ENCODE measurements at places on chromosomes 4 and X.

- no peak for DNase-seq
Observed at GRCh38 chr4:73715659-73716058, 24.7 kb upstream of the CXCL8 start.

- no peak for DNase-seq
Observed at GRCh38 chrX:7071390-7071789, 76.1 kb upstream of the STS start.

DNA sequence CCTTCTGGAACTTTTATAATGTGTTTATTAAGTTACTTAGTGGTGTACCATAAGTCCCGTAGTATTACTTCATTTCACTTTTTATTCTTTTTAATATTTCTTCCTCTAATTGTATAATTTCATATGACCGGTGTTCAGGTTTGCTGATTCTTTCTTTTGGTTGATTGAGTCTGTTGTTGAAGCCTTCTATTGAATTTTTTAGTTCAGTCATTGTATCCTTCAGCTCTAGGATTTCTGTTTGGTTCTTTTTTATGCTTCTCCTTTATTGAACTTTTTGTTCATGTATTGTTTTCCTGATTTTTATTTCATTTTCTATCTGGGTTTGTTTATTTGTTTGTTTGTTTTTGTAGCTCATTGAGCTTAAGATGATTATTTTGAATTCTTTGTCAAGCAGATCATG lies 8.8 kb downstream of the CEP44 start:
- DNase-seq: no peak

DNA sequence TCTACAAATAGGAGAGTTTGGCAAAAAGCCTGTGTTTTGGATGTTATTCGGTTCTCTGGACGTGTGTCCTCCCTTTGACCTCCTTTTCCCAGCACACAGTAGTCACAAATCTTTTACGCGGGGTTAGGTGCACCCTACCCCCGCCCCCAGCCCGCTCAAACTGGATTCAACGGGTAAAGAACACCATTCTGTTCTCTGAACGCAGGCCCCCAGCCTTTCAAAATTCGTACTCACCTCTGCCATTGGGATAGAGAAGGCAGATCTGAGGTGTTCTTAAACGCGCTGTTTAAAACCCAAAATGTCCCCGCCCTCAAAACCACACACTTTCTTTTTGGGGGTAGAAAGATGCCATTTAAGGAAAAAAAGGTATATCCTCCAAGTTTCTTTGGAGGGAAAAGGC lies 2.7 kb downstream of the LEF1 start:
- DNase-seq: peak; percentile 82

DNA sequence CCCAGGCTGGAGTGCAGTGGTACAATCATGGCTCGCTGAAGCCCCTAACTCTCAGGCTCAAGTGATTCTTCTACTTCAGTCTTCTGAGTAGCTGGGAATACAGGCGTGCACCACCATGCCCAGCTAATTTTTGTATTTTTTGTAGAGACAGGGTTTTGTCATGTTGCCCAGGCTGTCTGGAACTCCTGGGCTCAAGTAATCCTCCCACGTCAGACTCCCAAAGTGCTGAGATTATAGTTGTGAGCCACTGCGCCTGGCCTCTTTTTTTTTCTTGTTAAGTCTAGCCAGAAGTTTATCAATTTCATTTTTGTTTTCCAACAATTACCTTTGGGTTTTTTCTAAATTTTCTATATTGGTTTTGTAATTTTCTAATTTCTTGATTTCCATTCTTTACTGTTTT lies 100.6 kb downstream of the GC start:
- no peak for DNase-seq

- DNase-seq: no peak
Observed at GRCh38 chrX:314781-315595, 3.6 kb downstream of the GTPBP6 start.

DNA sequence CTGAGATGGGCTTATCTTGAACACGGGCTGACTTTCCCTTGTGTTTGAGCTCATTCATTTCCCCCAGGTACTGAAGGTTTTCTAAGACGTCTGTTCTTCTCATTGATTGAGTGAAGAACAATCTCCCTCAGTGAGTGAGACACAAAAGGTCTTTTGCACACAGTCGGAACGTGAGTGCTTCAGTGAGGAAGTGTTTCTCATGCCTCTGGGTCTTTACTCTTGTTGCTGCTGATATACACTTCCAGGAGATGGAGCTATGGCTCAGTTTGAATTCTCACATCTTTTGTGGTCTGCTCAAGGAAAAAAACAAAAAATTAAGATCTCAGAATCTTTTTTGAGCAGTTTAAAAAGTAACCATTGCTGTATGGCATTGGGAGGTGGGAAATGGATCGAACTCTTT lies 981.9 kb upstream of the TENM3 start:
- no peak for DNase-seq

DNA sequence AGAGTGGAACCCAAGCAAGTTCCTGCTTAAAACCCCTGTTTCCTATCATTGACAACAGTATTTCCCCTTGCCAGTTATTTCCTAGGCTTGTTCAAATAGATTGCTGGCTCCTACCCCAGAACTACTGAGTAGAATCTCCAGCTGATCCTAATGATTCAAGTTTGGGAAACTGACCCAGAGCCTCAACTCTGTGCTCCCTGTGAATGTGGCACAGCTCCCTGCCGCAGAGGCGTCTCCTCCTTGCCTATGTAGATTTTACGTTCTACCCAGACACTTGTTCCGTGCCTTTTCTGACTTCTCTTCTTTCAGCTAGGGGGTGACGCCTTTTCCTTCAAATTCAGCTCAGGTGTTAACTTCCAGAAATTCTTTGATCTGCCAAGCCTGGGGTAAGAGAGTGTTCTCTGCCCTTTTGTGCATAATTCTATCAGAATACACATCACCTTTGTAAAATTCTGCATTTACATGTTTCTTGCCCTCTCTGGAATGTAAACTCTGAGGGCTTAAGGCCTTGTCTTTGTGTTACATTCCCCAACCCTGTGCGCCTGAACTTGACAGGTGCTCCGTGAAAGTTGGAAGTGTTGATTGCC lies 4.4 kb downstream of the LSM6 start:
- no peak for DNase-seq

DNA sequence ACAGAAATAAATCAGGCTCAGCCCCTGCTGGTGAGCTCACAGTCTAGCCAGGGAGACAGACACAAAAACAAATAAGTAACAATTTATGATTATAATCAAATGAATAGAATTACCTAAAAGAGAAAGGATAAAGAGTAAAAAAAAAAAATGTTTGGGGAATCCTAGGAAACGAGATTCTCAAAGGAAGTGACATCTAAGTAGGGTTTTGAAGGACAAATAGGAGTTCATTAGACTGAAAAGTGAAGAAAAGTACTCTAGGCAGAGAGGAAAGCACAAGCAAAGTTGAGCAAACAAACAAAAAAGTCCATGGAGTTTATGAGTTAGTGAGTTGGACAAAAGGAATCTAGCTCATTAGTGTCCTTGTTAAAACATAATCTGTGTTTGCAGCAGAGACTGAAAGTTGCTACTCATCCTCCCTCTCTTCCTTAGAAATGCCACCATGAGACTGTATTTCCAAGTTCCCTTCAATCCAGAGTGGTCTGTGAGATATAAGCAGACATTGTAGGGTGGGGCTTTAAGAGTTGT lies 145.6 kb downstream of the SPATA18 start:
- no peak for DNase-seq

- no peak for DNase-seq
Observed at GRCh38 chrX:34749896-34750295, 92.8 kb upstream of the TMEM47 start.

DNA sequence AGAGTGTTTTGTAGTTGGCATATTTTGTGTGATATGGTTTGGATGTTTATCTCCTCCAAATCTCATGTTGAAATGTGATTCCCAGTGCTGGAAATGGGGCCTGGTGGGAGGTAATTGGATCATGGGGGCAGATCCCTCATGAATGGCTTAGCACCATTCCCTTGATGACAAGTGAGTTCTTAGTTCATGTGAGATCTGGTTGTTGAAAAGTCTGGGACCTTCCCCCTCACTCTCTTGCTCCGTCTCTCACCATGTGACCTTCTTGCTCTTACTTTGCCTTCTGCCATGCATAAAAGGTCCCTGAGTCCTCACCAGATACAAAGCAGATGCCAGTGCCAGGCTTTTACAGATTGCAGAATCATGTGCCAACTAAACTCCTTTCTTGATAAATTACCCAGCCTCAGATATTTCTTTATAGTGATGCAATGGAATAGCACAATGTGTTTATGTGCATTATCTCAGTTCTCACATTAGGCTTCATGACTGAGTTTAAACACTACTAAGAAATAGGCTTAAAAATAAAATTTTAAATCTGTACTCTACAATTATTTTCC lies 1348.8 kb downstream of the STIM2 start:
- no peak for DNase-seq

- DNase-seq: no peak
Observed at GRCh38 chr4:100895556-100896197, 377.9 kb upstream of the EMCN start.

DNA sequence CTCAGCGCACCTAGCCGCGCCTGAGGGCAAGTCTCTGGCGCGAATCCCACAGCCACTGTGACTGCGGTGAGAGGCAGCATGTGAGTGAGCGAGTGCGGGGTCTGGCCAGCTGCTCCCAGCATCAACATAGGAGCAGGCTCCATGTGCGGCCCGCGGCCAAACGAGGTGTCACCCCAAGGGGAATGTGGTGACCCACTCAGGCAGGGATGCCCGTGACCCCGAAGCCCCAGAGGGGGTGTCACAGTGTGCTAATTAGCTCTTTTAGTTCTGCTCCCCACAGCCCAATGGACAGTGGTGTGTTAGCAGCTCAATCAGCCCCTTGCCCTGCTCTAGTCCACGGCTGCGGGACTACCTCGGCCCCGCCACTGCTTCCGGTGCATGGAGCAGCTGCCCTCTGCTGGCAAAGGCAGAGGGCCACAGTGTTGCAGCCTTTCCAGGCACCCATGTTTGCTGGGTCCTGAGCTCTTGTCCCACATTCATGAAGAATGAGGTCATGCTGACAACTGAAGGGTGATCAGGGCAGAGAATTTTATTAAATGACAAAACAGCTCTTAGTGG lies 61.4 kb downstream of the AGA start:
- DNase-seq: no peak

DNA sequence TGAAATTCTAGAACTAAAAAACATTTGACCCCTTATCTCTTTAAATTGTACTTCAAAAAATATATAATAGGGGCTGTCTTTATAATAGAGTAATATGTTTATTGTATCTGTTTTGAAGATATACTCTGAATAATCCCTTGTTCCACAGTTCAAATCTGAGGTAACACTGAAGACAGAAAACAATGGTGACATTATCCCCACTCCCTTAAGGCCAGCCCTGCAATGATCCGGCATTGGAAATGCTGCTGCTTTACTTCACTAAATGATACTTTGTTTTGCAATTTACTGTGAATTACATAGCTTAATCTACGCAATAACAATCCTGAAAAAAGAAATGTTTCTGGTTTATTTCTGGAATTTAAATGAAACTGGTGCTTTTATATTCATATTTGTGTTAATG lies 34.4 kb upstream of the ZFP42 start:
- DNase-seq: no peak

DNA sequence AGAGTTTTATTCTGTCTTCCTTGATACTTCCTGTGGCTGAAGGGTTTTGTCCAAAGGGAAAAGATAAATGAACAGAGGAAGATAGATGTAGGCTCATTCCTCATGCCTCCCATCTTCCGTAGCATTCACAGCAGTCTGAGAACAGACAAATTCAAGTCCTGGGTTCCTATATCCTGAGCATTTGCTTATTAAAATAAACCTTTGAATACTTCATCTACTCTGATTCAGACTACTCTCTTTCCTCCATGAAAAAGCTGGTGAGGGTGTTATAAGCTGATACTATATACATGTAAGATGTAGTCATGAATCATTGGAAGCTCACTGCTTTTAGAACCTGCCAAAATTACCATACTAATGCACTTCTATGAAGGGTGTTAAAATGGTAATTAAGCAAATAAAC lies 61.2 kb downstream of the GAB1 start:
- no peak for DNase-seq

DNA sequence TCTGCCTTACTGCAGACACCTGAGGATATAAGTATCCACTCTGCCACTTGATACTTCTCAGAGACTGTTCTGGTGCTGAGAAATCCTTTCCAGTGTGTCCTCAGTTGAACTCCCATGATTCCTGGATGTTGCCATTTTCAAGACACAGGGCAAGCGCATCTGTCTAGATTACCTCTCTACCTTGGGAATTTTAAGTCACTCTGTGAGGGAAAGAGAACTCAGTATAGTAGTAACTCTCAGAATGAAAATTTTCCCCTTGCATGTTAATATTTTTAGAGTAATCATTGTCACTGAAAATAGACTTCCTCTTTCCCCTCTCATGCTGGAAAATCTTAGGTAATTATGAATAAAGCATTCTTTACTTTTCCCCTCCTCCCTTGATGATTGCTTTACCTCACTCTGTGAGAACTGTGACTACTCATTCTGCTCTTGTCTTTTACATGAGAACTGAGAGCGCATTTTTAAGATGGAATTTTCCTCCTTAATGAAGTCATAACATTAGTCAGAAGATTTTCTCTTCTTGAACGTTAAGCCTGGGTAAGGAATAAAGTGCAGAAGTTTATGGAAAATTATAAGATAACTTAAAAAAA lies 45.0 kb downstream of the TET2 start:
- DNase-seq: no peak

GRCh38 chr4:174752026-174752425 lies 77.0 kb downstream of the GLRA3 start:
- DNase-seq: no peak

- DNase-seq: no peak
Observed at GRCh38 chr4:36508394-36508793, 227.0 kb downstream of the DTHD1 start.

DNA sequence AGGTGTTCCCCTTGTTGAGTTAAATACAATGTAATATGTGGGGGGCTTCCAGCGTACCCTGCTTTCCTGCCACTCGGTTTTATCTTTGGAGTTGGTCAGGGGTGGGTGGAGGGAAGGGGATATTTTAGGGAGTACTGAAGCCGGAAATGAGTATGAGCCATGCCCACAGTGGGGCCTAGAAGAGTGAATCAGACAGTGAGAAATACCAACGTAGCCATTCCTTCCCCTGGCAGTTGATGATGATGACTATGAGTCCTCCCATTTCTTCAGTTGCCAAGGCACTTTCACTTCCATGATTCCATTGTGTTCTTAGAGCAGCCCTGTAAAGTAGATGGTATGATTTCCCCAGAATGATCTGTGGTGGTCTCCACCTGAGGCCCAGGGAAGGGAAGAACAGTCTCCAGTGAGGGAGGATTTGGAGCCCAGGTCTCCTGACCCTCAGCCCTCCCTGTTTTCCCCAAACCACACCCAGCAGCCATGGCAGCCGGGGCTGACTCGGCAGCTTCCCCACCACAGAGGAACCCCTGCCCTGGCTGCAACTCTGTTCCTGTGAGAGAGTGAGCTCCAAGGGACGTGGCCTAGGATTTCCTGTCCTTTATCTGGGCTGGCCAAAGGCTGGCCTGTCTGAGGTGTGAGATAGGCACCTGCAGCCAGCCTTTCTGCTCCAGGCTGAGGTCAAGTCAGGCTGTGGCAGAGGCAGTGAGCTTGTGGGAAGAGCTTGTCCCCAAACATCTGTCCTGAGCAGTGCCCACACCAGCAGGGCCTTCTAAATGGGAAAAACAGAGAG lies 52.7 kb downstream of the STARD8 start:
- no peak for DNase-seq

GRCh38 chr4:66625480-66625879 lies 919.8 kb downstream of the CENPC start:
- no peak for DNase-seq

Data from activated CD8-positive, alpha-beta T cell treated with anti-CD3 and anti-CD28 coated beads, Interleukin-2, amount 10 ng/mL, durations not matched to agents 7 days and 5 days (primary cell).